ENCODE measurements at places on chromosomes 16 and 17. TPM values are rescaled to one million over a fixed set of nuclear protein-coding genes. Genes with fewer than 3 reads are reported as not detected.

The CCDC144A gene
- 8.2 TPM for total RNA-seq

GRCh38 chr17:61389670-61390478 lies 9.8 kb upstream of the TBX2 start:
- peak; percentile 54 for ATAC-seq

- ATAC-seq = no peak
These were observed 27.8 kb downstream of the PITPNM3 start for GRCh38 chr17:6528557-6528956.

The KIF2B gene
- total RNA-seq = not detected
